ENCODE measurements at places on chromosomes 4 and X.

- no peak for DNase-seq
Observed at GRCh38 chrX:154006947-154007346, 12.8 kb downstream of the IRAK1 start.

- DNase-seq, result no peak
Observed at GRCh38 chr4:162117051-162117450, 46.7 kb downstream of the FSTL5 start.

GRCh38 chr4:67685532-67685859 is 15.5 kb downstream of the UBA6 start:
- no peak for DNase-seq

GRCh38 chr4:159227984-159228383 is 125.1 kb downstream of the RAPGEF2 start:
- no peak for DNase-seq

DNA sequence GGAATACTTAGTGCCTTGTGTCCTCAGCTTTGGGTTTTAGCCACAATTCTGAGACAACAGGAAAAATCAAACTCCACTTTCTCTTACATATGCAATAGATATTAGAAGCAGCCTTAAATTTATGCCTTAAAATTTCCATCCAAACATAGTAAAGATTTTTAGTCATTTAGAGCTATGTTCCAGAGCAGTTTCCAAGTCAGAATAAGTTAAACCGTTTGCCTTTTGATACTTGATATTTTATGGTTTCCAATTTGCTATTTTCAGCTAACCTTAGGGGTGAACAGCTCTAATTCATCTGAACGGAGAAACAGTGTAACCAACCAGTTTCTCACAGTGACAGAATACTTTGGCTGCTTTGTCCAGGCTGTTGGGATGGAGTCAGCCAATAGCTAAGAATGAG is 125.8 kb upstream of the RXFP1 start:
- no peak for DNase-seq

DNA sequence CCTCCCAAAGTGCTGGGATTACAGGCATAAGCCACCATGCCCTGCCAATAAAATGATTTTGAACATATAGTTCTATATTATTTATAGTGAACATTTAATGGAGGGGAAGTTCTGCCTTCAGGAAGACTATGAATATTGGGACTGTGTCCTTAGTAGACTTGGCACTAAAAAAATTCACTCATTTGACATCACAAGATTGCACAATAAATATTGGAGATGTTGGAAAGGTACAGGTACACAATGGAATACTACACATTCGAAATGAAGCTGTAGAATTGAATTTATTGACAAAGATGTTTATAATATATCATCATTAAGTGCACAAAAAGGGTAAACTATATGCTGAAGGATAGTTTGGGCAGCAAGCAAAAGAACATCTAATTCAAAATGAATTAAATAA is 13.0 kb upstream of the TMPRSS11E start:
- no peak for DNase-seq

- no peak for DNase-seq
Observed at GRCh38 chrX:101383679-101384205, 2.2 kb downstream of the BTK start.

DNA sequence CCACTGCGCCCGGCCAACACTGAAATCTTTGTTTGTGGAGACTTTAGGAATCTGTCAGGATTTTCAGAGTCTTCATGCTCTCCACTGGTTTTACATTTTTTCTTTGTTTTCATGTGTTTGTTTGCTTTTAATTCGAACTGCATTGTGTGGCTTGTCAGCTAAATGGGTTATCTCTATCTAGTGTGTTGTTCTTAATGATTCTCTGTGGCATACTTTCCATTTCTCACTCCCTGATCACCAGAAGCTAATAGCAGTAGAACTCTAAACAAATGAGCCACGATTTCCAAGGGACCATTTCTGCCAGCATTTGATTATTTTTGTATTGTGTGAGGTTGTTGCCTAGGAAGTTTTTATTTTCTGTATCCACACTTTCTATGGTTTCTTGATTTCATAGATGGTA is 352.4 kb downstream of the CAMK2D start:
- no peak for DNase-seq

- DNase-seq, result no peak
Observed at GRCh38 chrX:78506248-78506647, 152.9 kb downstream of the RTL3 start.

Measured in NCI-H1930 (cell line).